Brain (organoid and tissue), 16 donors: ENCODE measurements at places on chromosomes 16 and 17.

DNA sequence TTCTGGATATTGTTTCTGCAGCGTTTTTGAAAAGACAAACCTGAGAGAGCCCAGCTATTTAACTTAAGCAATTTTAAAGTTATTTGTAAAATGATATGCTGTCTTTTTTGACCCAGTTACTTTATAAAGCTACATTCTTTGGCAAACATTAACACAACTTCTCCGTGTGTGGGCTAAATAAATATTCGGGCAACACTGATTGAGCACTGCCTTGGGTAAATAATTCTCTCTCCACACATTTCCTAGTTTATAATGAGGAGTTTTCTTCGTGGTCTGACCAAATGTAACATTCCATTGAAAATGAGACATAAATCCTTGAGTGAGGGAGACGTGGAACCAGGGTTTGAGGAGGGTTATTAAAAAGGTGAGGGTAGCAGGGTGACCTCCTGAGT lies 142.8 kb downstream of the WWOX start:
- no peak for DNase-seq

DNA sequence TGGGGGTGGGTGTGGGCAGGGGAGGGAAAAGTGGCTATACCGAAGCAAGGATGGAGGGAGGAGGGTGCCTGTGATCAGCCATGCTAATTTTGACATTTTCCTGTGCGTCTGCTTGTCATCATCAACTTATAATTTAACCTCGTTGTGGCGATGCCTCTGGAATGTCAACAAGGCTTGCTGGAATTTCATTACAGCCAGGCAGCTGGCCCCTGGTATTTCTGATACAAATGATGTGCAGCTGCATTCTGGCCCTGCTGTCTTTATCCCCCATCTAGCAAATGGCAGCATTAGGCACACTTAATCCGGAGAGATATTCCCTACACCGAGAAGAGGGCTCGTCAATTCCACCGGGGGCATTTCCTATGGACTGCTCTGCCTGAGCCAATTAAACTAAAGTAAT lies 278.3 kb upstream of the CCL2 start:
- no peak for DNase-seq

DNA sequence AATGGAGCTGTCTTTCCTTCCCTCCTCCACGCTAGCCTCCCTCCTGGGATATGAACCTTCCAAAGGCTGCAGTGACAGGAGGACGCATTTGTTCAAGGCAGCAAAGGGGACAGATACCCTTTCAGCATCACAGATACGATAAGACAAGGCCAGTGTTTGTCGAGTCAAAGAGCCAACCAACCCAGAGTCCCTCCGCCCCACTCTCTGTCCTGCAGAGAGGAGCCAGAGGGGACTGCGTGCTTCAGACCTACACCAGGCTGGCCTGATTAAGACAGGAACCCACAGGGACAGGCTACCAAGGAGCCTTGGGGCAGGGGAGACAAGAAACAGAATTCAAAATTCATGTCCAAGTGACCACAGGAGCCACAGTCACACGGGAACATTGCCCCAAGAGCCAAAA lies 72.6 kb upstream of the CDH5 start:
- DNase-seq = no peak

DNA sequence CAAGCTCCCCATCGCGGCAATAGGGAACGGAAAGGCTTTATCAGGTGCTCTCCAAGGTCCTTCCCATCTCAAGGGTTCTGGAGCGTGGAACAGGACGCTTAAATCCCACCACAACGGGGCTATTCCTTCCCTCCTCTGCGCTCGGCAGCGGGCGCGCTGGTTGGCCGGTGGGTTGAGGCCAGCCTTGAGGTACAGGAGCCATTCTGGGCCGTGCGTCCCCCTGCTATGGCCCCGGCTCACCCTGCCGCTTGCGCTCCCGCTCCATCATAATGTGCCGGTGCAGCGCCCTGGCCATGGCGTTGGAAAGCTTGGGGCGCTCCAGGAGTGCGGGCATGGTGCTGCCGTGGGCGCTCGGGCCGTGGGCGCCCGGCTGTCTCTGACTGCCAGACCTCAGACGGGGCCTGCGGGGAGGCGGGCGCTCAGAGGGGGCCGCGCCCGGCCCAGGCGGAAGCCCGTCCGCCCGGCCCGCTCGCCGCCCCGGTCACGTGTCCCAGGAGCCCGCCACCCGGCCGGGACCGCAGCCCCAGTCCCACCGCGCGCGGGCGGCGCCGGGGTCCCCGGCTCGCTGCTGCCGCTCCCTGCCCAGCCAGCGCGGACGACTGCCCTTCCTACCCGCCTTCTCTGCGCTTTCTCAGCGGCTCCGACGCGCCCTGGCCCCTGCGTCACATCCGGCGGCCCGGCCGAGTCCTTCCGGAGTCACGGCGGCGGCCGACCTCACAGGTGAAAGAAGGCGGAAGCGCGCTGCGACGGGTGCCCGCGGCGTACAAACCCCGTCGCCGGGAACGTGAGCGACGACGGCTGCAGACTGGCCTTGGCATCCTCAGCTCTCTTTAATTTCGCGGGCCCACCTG lies at the start of gene GPS2:
TSS of gene GPS2 (minus strand) at position 642 of the 851 bp plus-strand sequence. CDS start at position 334, 308 bp downstream.
- peak; percentile 94 for DNase-seq

GRCh38 chr17:2904135-2904534 lies 107.9 kb downstream of the RAP1GAP2 start:
- DNase-seq = peak; percentile 99

DNA sequence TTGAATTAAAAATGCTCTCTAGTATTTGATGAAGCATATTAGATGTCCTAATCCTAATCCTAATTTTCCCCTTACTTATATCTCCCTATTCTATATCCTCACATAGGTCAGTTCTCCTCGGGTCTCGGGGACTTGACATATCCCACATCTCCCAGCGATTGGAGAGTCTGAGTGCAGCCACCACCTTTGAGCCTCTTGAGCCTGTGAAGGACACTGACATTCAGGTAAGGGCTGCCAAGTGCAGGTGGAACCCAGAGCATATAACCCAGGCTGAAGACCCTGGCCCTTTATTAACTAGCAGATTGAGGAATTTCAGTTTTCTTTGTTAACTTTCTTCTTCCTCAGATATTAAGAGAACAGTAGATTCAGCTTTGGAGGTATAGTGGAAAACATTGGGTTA lies 28.5 kb downstream of the NUP93 start:
- no peak for DNase-seq

GRCh38 chr17:76631821-76632565 lies 11.6 kb downstream of the ST6GALNAC1 start:
- DNase-seq = no peak

DNA sequence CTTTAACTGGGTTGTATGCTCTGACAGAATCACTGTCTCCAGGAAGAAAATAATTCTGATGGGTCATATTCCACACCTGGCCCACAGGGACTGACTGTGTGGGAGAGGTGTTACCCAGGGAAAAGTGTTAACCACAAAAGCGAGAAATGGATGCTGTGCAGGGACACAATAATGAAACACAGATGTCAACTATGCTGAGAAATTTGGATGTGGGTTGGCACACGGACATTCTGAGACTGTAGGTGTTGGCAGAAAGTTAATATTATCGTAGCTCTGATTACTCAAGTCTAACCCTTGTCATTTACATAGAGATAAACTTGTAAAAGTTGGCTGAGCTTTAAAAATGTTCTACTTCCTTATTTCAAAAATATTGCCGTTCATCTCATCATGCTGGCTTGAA lies 19.6 kb downstream of the TMC5 start:
- no peak for DNase-seq

- DNase-seq = no peak
These were observed 8.7 kb downstream of the FLOT2 start for GRCh38 chr17:28888832-28889231.

GRCh38 chr16:22425847-22426246 lies 51.4 kb upstream of the CDR2 start:
- DNase-seq = no peak

- DNase-seq = no peak
These were observed 681 bp downstream of the CALCOCO2 start for GRCh38 chr17:48831549-48831883.

DNA sequence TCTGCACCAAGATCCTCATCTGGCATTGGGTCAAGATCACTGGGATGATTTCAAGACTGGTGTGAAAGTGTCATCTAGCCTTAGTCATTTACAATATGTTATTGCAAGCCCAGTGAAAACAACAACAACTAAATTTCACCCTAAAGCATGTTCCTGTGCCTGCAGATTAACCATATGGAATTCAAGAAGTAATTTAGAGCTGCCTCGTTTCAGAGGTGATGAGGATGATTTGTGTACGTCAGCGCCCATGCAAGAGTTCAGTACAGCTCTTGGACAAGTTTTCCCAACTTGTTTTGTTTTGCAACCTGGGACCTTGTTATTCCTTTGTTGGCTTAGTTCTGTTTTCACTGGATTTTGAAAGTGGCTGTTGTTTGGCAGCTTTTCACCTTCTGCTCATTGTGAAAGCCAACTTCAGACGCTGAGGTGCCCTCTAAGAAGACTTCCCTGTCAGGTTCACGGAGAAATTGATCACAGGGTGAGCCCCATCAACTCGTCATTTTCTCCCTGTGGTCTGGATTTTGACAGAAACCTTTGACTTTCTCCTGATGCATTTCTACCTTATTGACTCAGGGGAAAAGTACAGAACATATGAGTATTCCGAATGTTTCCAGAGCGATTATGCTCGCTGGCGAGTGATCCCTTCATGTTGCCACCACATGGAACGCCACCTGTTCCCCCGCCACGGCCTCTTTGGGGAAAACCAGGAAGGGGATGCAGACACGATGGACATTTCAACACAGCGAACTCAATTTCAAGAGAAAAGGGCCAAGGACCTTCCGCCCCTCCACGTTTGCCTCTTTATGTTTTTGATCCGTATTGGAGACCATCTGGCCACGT lies 85.6 kb downstream of the FOXL1 start:
- peak; percentile 81 for DNase-seq

GRCh38 chr16:24745791-24746190 lies 16.3 kb downstream of the TNRC6A start:
- DNase-seq = no peak

- DNase-seq = no peak
These were observed 31.9 kb downstream of the RMI2 start for GRCh38 chr16:11377154-11377553.

DNA sequence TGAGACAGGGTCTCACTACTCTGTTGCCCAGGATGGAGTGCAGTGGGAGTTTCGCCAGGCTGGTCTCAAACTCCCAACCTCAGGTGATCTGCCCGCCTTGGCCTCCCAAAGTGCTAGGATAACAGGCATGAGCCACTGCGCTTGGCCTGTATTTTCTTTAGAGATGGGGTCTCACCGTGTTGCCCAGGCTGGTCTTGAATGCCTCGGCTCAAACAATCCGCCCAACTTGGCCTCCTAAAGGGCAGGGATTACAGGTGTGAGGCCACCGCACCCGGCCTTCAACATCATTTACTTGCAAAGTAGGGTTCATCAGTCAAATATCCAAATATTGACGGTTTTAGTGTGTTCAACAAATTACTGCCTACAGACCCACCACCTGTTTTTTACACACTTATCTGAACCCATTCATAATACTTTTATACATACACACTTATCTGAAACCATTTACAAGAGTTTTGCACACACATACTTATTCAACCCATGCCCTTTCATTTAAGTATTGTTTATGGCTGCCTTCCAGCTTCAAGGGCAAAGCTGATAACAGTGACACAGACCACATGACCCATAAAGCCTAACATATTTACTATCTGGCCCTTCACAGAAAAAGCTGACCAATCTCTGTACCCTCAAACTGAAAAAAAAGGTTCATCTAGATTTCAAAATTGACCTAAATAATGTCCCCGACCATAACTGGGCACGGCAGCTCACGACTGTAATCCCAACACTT lies 11.9 kb downstream of the TMEM170A start:
- no peak for DNase-seq

DNA sequence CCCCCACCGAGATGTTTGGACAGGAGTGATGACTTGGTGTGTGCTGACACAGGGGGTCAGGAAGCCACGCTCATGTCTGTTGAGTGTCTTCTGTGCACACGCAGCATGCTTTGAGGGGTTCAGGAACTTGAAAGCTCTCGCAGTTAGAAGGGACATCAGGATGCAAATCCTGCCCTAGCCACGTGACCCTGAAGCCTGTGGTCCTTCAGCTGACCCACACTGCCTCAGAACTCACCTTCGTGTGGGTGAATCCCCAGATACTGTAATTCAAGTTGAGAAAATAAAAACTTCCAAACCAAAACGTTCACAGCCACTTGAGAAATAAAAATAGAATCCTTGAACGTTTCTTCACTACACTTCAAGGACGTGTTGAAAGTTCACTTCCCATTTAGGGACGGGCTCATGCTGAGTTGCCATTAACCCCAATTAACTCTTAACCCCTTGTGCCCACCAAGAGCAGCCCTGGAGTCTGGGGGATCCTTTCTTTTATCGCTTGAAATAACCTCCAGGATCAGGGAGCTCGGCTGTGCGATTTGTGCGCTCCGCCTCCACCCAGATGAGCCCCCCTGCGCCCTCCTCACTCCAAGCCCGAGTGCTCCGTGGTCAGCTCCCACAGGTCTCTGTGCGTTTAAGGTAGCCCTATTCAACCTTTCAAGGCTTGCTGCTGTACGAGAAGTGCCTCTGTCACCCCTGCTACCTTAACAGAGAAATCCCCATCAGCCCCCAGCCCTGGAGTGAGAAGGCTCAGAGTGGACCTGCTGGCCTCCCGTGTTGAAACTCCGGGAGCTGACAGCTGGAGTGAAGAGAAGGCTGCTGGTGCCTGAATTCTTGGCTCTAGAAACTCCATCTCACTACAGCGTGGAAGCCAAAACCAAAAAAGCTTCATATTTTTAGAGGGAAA lies 36.2 kb upstream of the NAT9 start:
- DNase-seq = peak; percentile 82
